ENCODE measurements at places on chromosomes 2 and 18.

- no peak for DNase-seq
Measured at GRCh38 chr2:195903956-195904355, 164.7 kb downstream of the DNAH7 start.

DNA sequence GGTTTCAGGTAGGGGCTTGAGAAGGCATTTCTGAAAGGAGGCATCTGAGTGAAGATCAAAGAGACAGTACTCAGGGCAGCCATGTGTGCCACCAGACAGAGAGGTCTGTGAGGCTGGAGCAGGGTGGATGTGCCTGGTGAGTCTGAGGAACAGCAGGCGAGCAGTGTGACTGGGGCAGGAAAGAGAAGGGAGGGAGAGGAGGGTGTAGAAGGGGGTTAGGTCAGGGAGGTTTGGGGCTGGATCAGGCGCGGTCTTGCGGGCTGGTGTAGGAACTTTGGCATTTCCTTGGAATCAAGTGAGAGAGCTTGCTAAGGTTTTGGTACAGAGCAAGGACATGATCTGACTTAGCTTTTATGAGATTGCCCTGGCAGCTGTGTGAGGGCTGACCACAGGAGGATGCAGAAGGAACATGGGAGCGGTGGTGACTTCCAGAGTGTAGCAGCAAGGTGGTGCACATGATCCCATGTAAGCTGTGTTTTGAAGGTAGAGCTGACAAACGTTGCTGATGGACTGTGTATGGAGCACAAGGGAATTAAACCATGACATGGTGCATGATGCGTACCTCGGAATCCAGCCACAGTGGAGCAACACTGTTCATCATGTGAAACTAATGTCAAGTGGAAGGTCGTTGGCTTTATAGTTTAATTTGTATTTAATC is 13.9 kb downstream of the RAB31 start:
- no peak for DNase-seq

GRCh38 chr2:188326669-188327301 is 35.1 kb downstream of the GULP1 start:
- no peak for DNase-seq

- no peak for DNase-seq
Measured at GRCh38 chr2:174694196-174694878, 69.9 kb downstream of the CHRNA1 start.

- DNase-seq = no peak
Measured at GRCh38 chr18:79890674-79891073, 60.8 kb downstream of the SLC66A2 start.

- DNase-seq = peak; percentile 10
Measured at GRCh38 chr2:105604938-105605337, 139.8 kb upstream of the NCK2 start.

DNA sequence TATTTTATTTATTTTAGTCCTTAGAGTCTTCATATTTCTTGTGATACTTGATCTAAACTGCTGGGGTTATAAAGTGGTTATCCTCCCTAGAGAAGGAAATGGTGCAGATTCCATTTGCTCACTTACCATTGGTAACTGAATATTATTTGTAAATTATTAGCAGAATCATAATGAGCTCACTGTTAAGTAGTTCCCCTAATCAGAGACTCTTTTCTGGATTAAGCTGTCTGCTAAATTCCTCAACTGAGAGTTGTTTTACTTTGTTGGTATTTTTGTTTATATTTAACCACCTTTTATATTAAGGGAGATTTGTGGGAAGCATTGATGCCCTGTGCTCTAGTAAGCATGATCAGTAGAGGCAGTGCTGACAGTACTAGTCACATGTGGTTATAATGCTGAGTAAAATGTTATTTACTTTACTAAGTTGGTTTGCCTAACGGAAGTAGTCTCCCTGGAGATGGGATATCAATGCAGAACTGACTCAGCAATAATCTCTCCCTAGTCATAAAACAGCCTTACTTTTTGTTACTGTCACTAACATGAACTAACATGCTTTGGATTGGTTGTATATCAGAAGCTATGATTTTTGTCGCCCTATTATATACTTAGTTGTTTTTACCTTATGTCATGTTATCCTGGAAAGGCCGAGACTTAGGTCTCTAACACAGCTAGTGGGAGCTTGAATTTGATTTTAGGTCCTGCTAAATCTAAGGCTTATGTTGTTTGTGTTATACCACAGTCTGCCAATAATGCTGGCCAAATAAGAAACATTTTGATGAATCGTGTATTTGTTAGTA is 166.7 kb downstream of the MCFD2 start:
- no peak for DNase-seq

- no peak for DNase-seq
Measured at GRCh38 chr2:208147759-208148158, 1.8 kb upstream of the CRYGB start.

DNA sequence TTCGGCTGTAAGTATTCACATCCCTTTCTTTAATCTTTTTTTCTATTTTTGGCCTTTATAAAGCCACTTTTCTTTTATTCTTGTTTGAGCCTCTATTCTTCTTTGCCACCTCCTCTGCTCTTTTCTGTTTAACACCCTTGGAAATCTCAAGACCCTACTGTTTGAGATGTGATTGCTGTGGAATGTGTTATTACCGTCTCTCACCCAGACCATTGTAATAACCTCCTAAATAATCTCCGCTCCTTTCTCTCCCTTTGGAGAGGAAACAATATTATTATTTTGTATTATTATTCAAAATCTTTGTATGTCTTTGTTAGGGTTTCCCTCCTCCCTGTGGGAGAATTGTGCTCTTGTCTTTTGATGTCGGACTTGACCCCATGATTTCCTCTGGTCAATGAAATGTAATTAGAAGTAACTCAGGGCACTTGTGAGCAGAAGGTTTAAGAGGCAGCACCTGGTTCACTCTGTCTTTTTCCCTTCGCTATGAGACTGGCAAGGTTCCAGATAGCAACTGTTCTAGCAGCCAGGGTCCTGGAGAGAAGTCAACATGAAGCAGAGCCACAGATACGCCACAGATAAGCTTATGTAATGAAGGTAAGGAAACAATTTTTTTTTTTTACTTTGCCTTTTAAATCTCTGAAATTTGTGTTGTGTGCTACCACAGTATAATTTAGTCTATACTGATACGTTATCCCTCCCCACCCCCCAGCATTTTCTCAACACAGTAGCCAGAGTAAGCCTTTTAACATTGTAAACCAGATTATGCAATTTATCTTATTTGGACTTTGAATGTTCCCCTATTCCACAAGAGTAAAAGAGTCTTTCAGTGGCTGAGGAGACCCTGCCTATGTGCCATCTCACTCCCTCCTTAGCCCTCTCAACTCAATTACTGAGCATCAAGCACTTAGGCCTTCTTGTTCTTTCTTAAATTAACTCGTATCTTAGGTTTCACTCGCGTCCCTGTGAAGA is 601.2 kb upstream of the ZNF804A start:
- DNase-seq = no peak

DNA sequence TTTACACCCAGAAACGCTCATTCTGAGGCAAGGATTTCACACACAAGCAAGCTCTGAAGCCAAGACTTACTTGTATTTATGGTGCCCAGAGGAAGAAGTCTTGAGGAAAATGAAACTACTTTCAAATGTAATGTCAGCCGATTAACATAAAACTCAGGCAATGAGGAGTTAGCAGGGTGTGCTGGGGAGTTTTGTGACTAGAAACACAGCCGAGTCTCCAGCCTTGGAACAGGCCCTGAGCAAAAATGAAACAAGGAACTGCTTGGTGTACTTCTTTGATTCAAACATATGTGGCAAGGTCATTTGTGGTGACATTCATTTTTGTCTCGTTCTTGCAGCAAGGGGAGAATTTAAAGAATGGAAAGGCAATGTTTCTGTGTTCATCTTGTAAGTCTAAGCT is 4.5 kb downstream of the DYTN start:
- DNase-seq = no peak

GRCh38 chr18:55265984-55266383 is 306.7 kb upstream of the CCDC68 start:
- DNase-seq = no peak

DNA sequence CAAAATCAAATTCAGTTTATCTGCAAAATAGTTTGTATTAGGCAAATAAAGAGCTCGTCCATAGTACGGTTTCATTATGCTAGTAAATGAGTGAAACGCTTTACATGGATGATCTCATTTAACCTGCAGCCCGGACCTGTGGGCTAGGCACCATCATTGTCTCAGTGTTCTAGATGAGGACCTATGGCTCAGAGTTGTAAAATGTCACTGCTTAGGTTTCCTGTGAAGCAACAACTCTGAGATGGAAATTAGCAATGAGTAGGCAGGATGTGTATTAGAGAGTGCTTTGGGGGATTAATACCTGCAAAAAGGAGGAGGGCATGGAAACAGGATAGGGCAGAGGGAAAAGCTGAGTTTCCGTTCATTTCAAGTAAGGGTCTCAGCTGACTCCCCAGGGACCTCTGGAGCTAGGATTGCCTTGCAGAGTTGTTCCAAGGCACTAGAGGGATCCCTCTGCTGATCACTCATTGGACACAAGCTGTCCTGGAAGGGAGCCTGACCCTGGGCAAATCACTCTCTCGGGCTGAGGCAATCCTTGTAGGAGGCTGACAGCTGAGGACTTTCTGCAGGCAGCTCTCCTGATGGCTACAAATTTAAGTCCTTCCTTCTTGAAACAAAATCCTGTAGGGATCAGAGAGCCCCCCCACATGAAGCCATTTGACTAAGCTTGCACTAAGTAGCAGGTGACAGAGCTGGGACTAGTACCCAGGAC is 58.8 kb upstream of the SIX2 start:
- DNase-seq = no peak

GRCh38 chr18:61503688-61504087 is 170.5 kb downstream of the CDH20 start:
- no peak for DNase-seq

DNA sequence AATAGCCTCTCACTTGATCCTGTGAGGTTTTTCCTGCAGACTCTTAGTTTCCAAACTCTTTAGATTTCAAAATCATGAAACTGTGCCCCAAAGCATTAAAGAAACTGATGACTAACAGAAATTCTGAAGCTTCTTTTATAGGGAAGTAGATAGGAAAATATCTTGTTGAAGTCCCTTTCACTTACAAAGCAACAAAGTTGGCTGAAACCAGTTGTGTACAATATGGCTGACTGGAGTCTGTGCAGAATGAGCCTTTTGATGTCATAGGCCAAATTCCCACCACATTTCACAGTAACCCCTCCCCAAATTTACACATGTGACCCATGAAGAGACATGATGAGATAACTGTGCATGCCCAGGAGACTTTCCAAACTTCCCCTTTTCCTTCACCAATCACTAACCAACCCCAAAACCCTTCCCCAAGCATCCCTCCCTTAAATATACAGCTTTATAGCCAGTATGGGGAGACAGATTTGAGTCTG is 61.7 kb upstream of the NCK2 start:
- no peak for DNase-seq

DNA sequence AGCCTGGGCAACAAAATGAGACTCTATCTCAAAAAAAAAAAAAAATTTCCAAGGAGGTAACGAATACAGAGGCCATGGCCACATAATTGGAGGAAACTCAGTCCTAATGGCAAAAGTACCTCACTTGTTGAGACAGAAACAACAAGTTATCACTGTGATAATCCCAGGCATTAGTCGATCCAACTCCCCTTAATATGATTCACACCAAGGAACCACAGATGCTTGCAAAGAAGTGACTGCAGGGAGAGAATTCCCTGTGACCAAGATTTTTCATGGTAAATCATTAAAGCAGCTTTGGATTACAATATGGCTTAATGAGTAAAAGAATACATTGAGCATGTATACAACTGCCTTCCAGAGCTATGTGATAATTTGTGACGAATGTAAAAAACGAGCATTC is 80.4 kb upstream of the RNU4ATAC start:
- no peak for DNase-seq

- DNase-seq = no peak
Measured at GRCh38 chr18:66749030-66749429, 145.1 kb upstream of the CDH19 start.

- DNase-seq = no peak
Measured at GRCh38 chr2:226725126-226725860, 74.3 kb downstream of the IRS1 start.

GRCh38 chr2:219466816-219467735 is 31.6 kb upstream of the GMPPA start:
- DNase-seq = no peak

DNA sequence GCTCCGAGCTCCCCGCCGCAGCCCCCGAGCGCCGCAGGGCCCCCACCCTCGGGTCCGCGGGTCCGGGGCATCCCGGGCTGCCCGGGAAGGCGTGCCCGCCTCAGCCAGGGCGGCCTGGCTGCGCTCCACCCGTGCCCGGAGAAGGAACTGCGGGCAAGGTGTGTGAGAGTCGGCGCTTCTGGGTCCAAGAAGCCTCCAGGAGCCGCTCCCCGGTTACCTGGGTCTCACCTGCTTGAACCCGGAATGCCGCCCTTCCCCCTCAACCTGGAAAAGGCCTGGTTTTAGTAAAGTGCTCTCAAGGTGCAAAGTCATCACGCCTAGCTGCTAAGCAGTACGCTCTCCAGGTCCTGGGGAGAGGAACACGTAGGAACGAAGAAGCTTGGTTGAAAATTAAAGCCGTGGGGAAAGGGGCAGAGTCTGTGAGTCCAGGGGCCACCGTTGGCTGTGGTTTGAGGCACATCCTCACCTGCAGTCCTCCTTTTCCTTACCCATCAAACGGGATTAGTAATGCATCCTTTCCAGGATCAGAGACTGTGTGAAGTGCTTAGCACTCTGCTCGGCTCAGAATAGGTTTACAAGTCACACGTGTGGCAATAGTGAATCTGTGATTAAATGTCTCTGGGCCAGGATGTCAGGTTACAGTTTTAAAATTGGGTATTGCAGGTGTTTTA is 1.2 kb downstream of the ASAP2 start:
- no peak for DNase-seq

- DNase-seq = no peak
Measured at GRCh38 chr2:102268510-102269199, 42.7 kb upstream of the IL1RL1 start.

- no peak for DNase-seq
Measured at GRCh38 chr18:36398419-36398818, 100.9 kb downstream of the FHOD3 start.

GRCh38 chr2:5690286-5690685 is 1.9 kb upstream of the SOX11 start:
- no peak for DNase-seq

- DNase-seq = no peak
Measured at GRCh38 chr2:232444409-232445148, 11.4 kb upstream of the ALPI start.

- no peak for DNase-seq
Measured at GRCh38 chr2:13539296-13539695, 822.6 kb downstream of the TRIB2 start.

- no peak for DNase-seq
Measured at GRCh38 chr18:60543646-60544045, 171.1 kb upstream of the MC4R start.

DNA sequence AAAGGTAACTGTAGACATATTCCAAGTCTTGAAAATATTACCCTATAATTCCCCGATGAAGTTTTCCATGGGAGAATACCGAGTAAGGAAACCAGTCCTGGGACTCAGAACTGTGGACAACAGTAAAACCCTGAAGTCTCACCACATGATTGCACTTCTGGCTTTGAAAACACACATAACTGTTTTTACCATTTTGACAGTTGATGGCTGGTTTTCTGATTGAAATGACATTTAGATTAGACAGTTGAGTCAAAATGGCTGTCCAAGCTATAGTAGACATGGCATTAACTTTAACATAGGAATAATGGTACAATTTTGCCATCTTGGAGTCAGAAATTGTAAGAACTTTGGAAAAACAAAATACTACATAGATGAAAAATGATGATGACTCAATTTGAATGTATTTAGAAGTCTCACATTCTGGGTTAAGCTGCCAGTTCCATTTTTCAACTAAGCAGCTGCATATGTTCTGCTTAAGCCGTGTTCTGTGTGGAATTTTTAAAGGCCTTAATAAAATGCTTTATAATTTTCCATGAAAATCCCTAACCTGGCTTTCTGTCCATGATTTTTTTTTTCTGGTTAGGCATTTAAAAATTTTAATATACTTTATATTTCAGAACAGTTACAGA is 38.3 kb upstream of the WIPF1 start:
- no peak for DNase-seq
